ENCODE measurements at places on chromosomes 5 and 9.

DNA sequence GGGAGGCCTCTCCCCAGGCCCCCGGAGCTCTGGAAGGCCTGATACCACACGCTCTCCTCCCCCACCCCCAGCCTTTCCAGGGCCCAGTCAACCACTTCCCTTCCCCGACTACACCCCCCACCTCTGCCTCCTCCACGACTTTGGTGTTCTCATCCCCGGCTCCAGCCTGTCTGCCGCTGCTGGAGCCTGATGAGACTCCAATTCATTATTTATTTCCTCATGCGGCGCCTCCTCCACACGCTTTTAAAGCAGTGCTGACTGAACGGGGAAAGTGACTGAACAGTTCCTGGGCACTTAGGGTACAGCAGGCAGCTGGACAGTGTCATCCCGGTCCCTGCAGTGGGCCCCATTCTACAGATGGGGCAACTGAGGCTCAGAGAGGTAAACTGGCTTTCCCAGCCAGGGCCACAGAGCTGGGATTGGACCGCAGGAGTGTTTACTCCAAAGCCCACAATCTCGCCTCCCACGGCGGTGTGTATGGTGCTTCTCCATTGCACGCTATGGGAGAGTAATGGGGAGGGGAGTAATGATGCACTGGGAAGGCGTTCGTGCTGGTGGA lies 15.9 kb upstream of the RPL26L1 start:
- peak; percentile 26 for DNase-seq

GRCh38 chr9:129671519-129671918 lies 6.1 kb downstream of the PRRX2 start:
- DNase-seq = no peak

- no peak for DNase-seq
Observed at GRCh38 chr5:113214606-113215323, 220.0 kb downstream of the TSSK1B start.

DNA sequence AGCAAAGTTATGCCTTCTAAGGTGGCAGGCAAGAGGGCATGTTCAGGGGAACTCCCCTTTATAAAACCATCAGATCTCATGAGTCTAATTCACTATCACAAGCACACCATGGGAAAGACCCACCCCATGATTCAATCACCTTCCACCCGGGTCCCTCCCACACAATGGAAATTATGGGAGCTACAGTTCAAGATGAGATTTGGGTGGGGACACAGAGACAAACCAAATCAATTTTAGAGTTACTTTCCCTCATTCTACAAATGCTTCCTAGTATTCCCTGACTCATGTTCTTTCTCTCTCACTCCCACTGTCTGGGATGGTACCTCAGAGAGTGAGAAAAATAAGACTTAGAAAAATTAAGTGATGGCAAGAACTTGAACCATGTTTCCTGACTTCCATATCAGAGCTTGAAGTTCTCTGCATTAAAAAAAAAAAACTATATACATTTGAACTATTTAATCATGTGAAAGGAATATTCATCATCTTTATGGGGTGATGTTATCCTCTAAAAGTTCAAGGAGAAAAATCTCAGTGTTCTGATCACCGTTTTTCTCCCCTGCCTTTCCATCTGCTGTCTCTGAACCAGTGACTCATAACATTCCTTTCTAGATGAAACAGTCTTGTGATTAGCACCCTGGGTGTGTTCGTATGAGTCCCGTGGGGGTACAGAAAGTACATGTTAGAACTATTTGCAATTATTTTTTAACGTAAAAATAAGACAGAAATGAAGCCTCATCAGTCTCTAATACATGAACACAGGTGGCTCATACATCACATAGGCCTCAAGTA lies 282.9 kb downstream of the SLF1 start:
- DNase-seq = no peak

DNA sequence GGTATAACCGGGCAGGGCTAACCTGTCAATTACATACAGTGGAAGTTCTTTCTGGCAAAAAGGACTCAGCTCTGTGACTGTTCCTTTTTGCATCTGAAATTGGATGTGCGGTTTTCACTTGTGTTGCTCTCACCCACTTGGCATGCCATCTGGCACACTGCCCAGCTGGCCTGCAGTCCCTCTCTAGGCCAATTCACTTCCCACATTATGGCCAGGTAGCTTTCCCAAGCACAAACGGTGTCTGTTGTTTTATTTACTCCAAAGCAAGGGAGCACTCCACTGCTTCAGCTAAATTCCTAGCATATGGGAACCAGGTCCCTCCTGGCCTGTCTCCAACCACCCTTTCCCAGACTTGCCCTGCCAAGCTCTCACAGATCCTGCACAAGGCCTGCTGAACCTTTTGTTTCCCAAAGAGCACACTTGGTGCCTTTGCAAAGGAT lies 132.5 kb downstream of the SEMA6A start:
- no peak for DNase-seq

DNA sequence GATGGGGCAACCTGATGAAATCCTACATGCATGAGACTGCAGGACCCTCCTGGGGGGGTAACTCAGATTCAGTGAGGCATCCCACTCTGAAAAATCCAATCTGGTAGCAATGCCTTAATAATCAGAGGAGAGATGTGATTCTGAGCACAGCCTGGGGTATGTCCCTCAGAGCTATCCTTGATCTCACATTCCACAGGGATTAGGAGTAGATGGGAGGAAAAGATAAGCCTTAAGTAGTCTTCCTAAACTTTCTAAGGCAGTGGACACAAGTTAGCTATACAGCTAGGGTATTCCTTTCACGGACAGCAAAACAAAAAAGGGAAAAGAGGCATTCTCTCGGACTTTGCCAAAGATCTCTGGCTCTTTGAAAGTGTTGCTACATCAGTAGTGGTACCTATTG lies 3.9 kb upstream of the SPATA9 start:
- DNase-seq = no peak

GRCh38 chr9:119963798-119964372 lies 594.6 kb upstream of the BRINP1 start:
- DNase-seq = no peak

- DNase-seq = no peak
Observed at GRCh38 chr9:80874276-80874675, 815.1 kb downstream of the TLE1 start.

- peak; percentile 98 for DNase-seq
Observed at GRCh38 chr5:68420476-68421344, 205.2 kb downstream of the PIK3R1 start.

DNA sequence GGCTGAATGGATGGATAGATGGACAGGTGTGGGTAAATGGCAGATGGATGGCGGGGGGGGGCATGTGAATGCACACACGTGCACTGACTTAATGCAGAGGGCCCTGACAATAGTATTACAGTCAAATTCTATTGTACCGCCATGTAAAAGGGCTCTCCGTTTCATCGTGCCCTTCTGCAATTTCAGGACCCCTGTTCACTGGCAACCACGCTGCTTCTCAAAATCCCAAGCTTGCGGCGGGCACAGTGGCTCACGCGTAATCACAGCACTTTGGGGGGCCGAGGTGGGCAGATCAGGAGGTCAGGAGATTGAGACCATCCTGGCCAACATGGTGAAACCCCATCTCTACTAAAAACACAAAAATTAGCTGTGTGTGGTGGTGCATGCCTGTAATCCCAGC lies 211.4 kb downstream of the BNC2 start:
- no peak for DNase-seq

- no peak for DNase-seq
Observed at GRCh38 chr5:72633649-72634048, 126.4 kb upstream of the ZNF366 start.

DNA sequence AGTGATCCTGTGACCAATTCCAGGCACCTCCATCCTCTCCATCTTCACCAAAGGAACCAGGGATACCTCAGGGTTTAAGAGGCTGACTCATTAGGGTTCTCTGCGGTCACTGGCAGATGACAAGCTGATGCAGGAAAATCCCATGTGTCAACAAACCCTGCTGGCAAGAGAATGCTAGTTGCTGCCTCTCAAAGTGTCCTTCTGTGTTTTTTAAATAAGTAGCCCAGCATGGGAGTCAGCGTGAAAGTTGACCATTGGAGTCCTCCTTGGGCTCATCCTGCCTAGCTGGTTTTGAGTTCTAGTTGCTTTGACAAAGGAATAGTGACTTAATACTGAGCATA lies 200.2 kb downstream of the SLIT3 start:
- no peak for DNase-seq

DNA sequence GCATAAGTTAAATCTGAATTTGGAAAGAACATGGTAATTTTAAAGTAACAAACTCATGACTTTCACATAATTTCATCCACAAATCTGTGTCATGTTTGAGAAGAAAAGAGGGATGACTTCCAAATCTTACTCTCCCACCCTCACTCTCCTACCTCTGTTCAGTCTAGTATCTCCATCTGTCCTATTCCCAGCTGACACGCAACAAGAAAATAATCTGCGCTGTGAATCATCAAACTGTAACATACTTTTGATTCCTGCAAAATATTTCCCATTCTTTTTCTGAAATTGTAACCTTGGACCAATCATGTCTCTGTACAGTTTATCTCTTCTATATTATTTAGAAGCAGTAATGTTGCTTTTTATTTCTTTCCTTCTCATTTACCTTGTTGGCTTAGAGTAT lies 91.4 kb downstream of the SLC12A2 start:
- no peak for DNase-seq

GRCh38 chr9:23492126-23493002 lies 333.7 kb downstream of the ELAVL2 start:
- peak; percentile 33 for DNase-seq

GRCh38 chr5:25119650-25120049 lies 474.9 kb upstream of the CDH10 start:
- peak; percentile 64 for DNase-seq

DNA sequence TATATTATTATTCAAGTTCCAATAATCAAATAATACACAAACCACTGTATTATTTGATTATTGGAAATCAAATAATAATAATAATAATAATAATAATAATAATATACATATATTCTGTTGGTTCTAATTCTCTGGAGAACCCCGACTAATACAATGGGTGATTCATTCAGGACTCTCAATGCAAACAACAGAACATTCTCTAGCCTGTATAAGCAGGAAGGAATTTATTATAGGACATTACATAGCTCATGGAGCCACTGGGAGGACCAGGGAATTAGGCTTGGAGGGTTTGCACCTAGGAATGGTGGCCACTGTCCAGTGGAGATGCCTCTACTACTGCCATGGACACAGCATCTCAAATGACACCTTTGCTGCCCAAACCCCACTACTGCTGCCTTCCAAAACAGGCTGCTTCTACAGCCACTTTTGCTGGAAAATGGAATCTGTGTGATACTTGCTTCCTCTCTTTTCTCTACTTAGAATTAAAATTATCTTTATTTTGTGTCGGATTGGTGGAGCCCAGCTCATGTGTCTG lies 25.9 kb downstream of the PTGS1 start:
- DNase-seq = no peak

GRCh38 chr9:4494806-4495205 lies 4.5 kb downstream of the SLC1A1 start:
- DNase-seq = no peak

- DNase-seq = no peak
Observed at GRCh38 chr9:136048560-136049411, 46.3 kb downstream of the NACC2 start.

DNA sequence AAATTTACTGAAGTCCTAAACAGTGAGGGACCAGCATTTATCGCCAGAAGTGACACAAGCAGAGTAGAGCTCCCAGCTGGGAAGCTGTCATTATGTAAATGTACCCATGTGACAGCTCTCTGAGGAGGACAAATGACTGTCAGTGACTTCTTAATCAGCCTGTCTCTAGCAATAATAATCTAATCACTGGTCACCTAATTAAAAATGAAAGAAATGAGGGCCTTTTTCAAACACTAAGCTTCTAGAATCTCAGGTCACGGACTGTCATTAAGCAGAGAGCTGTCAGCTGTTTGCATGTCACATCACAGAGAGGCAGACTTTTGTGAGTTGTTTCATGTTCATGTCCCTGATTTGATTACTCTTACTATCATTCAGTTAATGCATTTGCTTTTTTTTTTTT lies 77.9 kb upstream of the FBXL17 start:
- no peak for DNase-seq

DNA sequence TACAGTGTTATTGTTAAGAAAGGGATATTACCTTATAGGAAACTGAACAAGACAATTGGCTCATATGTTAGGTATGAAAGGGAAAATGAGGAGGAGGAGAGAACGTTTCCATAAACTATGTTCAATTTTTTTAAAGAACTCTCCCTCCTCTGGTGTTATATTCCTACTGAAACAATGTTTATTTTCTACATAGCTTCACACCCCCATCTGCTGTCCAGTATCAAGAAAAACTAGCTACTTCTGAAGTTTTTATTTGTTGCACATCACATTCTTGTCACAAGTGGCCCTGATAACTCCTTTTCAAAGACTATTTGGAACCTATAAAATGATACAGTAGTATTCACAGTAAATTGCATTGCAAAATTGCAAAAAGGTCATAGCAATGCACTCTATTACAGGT lies 223.4 kb upstream of the FAM174A start:
- no peak for DNase-seq

DNA sequence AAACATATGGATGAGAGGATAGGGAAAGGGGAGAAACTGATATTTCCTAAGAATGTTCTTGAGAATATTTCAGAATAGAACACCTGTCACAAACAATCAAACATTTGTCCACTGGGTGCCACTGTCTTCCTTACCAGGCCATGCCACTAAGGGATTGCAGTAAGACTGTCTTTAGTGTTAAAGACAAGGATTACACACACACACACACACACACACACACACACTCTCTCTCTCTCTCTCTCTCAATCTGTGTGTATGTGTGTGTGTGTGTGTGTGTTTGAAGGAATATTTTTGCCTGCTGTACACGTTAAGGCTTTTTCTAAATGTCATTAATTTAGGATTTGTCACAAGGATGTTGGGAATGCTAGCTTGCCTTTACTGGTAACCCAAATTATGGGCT lies 54.4 kb downstream of the CCDC192 start:
- peak; percentile 57 for DNase-seq

GRCh38 chr5:7745882-7746610 lies 104.9 kb downstream of the CFAP90 start:
- DNase-seq = peak; percentile 79

DNA sequence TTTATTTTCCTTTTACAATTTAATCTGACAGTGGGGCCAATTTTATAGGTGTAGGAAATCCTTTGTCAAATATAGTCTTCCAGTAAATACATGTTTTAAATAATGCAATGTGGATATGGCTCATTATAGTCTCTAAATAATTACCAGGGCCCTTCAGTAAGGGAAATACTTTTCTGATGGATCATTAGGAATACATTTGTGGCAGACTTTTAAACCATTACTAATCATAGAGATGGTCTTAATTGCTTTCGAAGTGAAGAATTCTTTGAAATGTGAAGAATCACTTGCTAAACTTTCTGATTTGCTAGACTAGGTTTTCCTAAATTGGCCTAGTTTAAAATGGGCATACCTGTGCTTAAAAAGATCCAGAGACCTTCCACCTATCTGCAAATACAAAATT lies 105.6 kb upstream of the ELL2 start:
- DNase-seq = no peak

GRCh38 chr5:33801292-33801691 lies 90.5 kb downstream of the ADAMTS12 start:
- DNase-seq = no peak

- DNase-seq = no peak
Observed at GRCh38 chr9:96293498-96294158, 8.3 kb downstream of the HSD17B3 start.
